NCI-H2029 treated with DMSO at 0.1 percent for 48 hours (cell line): ENCODE measurements at places on chromosomes 5 and 9.

DNA sequence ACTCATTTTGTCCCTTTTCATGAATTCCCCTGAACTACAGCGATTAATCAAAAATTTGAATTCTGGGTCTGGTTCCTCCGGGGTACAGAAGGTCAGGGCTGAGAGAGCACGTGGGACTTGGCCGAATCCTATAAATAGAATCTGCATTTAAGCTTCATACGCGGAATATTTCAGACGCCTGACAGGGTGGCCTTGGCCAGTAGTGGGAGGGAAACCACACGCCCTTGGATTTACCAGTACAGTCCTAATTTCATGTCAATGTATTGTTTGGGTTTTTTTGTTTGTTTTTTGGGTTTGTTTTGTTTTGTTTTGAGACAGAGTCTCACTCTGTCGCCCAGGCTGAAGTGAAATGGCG lies 21.5 kb upstream of the NIPBL start:
- DNase-seq: no peak

GRCh38 chr9:4116723-4117460 lies 183.0 kb downstream of the GLIS3 start:
- no peak for DNase-seq

DNA sequence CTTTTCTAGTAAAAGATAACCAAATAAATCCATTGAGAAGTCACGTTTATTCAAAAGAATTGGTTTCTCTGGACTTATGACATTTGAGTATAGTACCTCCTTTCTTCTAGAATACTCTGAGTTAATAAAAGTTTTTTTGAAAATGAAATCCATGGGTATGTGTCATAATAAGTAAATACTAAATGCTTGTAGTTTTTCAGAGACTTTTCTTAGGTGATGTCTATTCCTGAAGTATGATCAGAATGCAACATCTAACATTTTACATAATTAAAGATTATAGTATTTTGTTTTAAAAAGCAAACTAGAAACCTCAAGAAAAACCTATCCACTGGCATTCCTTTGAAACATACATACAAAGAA lies 63.2 kb downstream of the NFIB start:
- no peak for DNase-seq

DNA sequence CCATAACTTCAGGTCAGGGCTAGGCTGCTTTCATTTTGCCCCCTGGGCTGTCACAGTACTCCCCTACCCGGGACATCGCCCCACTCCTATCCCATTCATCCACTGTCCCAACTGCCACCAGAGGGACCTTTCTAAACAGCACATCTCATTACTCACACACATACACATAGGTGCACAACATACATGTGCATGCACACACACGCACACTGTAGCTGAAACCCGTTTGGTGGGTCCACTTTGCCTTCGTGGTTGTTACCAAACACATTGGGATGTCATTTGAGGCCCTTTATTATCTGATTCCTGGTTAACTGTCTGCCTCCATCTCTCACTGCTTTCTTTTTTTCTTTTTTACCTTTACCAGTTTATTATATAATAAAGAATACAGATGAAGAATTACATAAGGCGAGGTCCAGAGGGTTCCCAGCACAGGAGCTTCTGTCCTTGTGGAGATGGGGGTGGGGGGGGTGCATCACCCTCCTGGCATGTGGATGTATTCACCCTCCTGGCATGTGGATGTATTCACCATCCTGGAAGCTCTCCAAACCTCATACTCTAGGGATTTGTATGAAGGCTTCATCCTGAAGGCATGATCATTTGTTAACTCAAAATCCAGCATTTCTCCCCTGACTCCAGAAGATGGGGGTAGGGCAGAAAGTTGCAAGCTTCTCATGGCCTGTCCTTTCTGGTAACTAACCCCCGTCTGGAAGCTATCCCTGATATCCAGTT lies 186.0 kb downstream of the GOLPH3 start:
- DNase-seq: no peak
